ENCODE measurements at places on chromosomes 2 and 18. TPM values are rescaled to one million over a fixed set of nuclear protein-coding genes. Genes with fewer than 3 reads are reported as not detected.

Gene YIPF4
- 85.2 TPM for polyA plus RNA-seq

Gene UGT1A5
- polyA plus RNA-seq = not detected

Gene FASTKD2
- 40.8 TPM for polyA plus RNA-seq

Gene TLX2
- polyA plus RNA-seq = not detected

All from cardiac muscle cell (in vitro differentiated cells and primary cell).